MCF 10A (cell line): ENCODE measurements at places on chromosomes 5 and 9. TPM values are rescaled to one million over a fixed set of nuclear protein-coding genes. Genes with fewer than 3 reads are reported as not detected.

GRCh38 chr9:132204883-132205282 is 43.0 kb downstream of the NTNG2 start:
- H3K36me3 ChIP-seq = no peaks in the 10 kb centered on the region
- H3K4me1 ChIP-seq = no peaks in the 10 kb centered on the region
- no peak overlapping the region for H3K4me3 ChIP-seq
- no peak overlapping the region for H3K27ac ChIP-seq
- peaks cover 89% of the 10 kb centered on the region for H3K27me3 ChIP-seq

- H3K27me3 ChIP-seq = no peaks in the 10 kb centered on the region
- DNase-seq = no peak
- no peaks in the 10 kb centered on the region for H3K36me3 ChIP-seq
- no peak overlapping the region for H3K4me3 ChIP-seq
- H3K4me1 ChIP-seq = peaks cover 13% of the 10 kb centered on the region
- no peak overlapping the region for H3K27ac ChIP-seq
Measured at GRCh38 chr9:81394881-81395675, 294.3 kb downstream of the TLE1 start.

The LCN15 gene
- total RNA-seq = not detected in 2 replicates

The LCN10 gene
- total RNA-seq = not detected in 2 replicates

The SLCO4C1 gene
- total RNA-seq = not detected in 2 replicates

The CBY3 gene
- total RNA-seq = not detected in 2 replicates

The ZNF367 gene
- 1.5 and 2.7 TPM in 2 replicates for total RNA-seq
